ENCODE measurements at places on chromosomes 4 and X.

- DNase-seq = no peak
Measured at GRCh38 chrX:147847999-147848398, 63.7 kb upstream of the FMR1 start.

GRCh38 chr4:8595237-8596087 lies 2.9 kb downstream of the CPZ start:
- peak; percentile 31 for DNase-seq

- DNase-seq = no peak
Measured at GRCh38 chr4:2852481-2852921, 8.9 kb downstream of the ADD1 start.

- DNase-seq = no peak
Measured at GRCh38 chrX:15416133-15416993, 32.1 kb upstream of the VEGFD start.

- DNase-seq = no peak
Measured at GRCh38 chr4:75490155-75490554, 24.0 kb downstream of the RCHY1 start.

- no peak for DNase-seq
Measured at GRCh38 chr4:122930862-122931261, 8.5 kb upstream of the NUDT6 start.

DNA sequence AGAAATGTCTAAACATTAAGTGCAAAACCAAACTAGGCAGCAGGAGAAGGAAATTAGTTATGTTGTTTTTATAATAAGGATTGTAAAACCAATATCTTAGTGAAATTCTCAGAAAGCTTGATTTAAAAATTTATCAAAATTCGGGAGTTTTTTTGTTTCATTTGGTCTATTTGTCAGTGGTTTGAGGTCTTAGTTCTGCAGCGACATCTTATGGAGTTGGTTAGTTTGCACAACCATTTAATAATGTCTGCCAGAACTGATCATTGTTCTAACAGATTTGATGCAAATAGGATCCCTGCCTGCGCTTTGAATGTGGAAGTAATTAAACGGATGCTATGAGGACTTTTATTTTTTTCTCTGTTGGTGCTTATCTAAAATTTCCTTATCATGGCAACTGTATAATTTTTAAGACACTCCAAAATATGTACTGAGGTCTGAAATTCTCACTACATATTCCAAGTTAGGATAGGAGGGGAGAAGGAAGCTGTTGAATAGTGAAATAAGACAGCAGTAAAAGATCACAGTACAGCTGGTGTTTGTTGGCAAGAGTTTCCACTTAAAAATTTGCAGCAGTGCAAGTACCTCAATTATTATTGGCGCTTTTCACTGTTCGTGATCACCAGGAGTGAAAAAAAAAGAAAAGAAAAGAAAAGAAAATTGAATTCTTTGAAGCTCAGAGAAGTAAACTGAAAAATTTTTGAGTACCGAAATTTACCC lies 2521.4 kb downstream of the ARAP2 start:
- peak; percentile 72 for DNase-seq

DNA sequence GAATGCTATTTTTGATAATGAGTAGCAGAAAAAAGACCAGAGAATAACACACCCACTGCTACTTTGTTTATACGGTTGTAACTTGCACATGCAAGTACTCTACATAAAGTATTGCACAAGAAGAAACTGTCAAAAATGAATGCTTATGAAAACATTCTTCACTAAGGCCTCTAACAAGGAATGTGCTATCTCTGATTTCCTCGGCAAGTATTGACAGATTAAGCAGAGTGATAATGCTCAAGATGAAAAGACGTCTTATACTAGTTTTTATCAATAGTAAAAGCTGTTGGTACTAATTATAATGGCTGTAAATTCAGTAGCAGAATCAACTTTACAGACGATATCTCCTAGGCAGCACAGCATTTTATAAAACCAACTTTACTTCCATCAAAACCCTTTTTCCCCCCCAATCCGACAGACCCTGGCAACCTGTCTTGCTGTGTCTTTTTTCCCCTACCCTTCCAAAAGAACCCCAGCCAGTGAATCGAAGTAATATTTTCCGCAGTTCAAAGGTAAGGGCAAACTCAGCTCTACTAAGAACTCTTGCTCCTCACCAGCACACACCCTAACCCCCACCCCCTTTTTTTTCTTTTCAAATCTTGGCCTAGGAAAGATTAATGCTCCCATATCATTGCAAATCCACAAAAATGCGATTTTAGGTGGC lies 1.5 kb downstream of the FRYL start:
- DNase-seq = no peak

DNA sequence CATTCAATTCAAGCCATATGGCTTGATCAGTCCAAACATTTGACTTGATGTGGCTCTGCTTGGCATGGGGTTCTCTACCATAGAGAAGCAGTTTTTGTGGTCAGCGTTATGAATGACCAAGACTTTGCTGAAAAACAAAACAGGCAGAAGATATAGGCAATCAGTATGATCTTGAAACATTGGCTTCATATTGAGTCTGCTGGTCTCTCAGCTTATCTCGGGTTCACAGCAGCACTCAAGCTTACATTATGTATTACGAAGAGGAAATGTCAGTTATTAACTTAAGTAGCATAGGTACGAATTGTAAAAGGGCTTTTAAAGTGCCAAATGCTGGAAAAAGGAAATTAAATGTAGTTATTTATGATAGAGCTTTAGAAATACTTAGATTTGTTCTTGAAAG lies 99.0 kb downstream of the AFF2 start:
- peak; percentile 6 for DNase-seq

- no peak for DNase-seq
Measured at GRCh38 chr4:183241322-183241640, 78.8 kb downstream of the CLDN22 start.

GRCh38 chr4:92651536-92651935 lies 347.8 kb downstream of the GRID2 start:
- no peak for DNase-seq

- no peak for DNase-seq
Measured at GRCh38 chr4:66357316-66357715, 687.0 kb upstream of the EPHA5 start.

DNA sequence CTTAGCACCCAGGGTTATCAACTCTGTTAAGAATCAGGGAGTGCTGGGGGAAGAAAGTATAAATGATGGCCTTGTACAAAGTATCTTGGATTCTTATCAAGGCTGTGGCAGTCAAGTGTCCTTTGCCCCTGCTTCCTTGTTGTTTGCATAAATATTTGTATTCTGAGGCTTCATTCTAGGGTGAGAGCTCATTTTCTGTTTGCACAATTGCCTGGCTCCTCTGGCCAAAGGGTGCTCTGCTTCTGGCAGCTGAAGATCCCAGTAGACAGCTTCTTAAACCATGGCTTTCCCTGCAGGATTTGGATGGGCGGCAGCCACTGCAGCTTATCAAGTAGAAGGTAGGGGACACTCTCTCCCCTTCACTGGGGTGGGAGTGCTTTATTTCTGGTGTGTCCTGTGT lies at the start of gene GBA3:
Gene GBA3, plus strand, starts transcription at position 202 of the 400 bp plus-strand sequence.
- DNase-seq = peak; percentile 23

DNA sequence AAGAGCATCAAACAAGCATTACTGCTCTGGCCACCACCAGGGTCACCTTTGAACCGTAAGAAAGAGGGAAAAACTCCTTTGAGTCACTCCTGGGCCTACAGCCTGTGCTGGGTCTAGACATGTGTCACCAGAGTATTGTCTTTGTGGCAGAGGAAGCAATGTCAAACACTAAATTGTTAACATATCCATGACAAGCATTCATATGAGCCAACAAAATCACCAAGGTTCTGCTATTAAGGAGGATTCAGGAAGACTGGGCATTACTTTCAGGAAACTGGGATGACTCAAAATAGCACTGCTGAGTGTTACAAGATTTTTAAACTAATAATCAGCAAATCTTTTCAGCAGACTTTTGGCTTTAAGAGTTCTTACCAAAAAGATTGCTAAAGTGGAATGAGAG lies 28.1 kb downstream of the LGI2 start:
- DNase-seq = no peak

GRCh38 chrX:42530027-42530426 lies 247.9 kb downstream of the PPP1R2C start:
- DNase-seq = no peak

- no peak for DNase-seq
Measured at GRCh38 chrX:30283456-30284200, 25.6 kb downstream of the NR0B1 start.

DNA sequence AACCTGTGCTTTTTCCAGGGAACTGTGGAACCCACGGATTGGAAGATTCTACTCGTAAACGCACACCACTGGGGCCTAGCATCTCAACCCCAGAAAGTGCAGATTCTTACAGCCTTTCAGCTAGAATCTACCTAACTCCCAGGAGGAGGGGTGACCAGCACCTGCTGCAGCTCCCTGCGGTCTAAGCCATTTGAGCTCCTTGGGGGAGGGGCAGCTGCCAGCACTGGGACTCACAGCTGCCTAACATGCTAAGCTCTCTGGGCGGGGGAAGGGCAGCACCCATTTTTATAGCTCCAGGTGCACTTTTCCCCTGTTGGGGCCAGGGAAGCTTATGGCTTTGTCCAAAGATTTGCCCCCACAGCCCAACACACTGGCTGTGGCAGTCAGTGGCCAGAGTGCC lies 595.7 kb upstream of the EPHA5 start:
- peak; percentile 47 for DNase-seq

- peak; percentile 46 for DNase-seq
Measured at GRCh38 chr4:40995850-40996249, 218.5 kb downstream of the APBB2 start.

DNA sequence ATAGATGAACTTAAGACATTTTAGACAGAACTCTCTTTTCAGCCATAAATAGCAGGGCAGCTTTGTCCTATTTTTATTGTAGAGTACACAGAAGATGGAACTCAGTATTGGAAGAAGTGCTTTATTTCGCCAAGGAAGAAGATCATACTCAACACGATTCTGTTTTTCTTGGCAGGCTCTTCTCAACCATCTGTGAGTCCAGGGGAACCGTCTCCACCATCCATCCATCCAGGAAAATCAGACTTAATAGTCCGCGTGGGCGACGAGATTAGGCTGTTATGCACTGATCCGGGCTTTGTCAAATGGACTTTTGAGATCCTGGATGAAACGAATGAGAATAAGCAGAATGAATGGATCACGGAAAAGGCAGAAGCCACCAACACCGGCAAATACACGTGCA lies 37.6 kb downstream of the KIT start:
- peak; percentile 37 for DNase-seq
